ENCODE measurements at places on chromosomes 2 and 18.
A peak's percentile ranks its signal among the peaks of the same experiment; 100 is the strongest.

DNA sequence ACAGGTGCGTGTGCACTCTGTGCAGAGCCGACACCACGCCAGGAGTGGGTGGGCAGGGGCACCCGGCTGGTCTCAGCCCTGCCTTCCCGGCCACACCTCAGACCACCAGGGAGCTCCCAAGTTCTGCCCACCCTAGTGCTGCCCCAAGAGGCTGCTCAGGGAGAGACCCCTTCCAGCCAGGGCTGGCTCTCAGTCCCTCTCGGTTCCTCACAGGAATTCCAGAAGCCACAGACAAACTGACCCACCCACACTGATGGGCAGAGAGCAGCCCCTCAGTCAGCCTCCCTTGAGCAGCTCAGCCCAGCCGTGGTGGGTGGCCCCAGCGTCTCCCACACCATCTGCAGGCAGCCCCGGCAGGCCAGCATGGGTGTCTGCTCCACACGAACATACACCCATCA, 33.8 kb downstream of the GPC1 start:
- DNase-seq: no peak

- DNase-seq: no peak
Observed at GRCh38 chr18:12515550-12515949, 107.8 kb downstream of the PRELID3A start.

DNA sequence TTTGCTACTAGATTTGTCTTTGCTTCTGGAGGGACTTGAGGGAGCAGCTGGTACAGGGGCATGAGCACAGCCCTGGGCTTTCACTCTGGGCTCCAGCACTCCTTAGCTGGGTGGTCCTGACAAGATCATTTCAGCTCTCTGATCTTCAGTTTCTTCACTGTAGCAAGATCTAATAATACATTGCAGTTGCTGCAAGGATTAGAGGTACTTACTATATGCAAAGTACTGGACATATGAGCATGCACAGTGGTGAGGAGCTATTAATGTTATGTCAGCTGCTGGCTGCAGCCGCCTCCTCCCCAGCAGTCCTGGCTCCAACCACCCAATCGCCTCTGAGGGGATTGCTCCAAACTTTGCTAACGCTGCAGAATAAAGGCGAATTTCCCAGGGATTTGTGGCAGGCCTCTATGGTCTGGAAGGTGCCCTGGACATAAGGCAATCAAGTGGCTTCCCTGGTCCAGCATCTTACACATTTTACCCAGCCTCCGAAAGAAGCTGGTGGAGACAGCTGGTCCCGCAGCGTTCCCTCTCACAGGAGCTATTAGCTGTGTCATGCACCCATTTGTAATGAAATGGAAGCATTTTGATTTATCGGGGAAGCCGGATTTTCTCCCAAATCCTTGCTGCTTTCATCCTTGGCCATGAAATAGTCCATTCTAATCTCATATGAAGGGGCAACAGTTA, 96.7 kb downstream of the RHOB start:
- DNase-seq: no peak

DNA sequence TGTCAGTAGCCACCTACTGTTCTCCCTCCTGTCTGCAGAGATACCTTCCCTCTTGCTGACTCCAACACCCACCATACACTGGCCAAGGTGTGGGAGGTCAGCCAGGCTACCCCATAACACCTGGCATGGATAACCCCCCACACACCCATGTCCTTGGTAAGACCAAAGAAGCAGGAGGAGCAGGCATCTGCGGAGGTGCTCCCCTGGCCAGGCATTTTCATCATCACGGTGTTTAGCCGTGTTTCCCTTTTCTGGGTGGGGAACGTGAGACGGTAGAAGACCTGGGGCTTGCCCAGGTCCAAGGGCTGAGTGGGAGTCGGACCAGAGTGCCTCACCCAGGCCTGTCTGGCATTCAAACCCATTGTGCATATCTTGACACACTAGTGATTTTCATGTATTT, 150.3 kb downstream of the SMAD7 start:
- DNase-seq: no peak

DNA sequence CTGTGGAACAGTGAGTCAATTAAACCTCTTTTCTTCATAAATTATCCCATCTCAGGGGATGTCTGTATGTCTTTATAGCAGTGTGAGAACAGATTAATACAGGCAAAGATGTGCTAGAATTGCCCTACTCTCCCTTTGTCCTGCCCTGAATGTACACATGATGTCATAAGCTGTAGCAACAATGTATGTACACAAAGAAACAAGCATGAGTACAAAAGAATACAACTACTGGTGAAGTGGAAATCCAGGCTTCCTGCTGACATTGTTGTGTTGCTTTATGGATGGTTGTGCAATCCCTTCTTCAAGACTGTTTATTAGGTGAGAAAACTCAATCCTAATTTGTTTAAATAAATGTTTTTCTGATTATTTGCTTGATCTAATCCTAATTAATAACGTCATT, 446.6 kb downstream of the DSC3 start:
- DNase-seq: peak; percentile 2

DNA sequence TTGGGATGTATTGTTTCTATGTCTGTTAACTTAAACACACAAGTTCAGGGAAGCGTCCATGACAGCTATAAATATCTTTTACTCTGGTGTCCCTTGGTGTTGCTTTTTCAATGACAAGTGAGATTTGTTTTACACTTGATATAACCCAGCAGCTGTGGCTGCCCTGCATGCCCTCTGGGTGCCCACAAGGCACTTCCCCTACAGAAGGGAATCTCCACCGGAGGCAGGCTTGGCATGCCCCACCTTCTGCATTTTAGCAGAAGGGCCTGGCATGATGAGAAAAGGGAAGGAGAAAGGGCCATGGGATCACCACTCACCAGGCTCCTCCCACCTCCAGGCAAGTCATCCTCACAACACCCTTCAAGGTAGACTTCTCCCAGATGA, 68.7 kb downstream of the TMEM247 start:
- no peak for DNase-seq

GRCh38 chr2:219998714-219999227, 371.3 kb downstream of the SLC4A3 start:
- DNase-seq: no peak

DNA sequence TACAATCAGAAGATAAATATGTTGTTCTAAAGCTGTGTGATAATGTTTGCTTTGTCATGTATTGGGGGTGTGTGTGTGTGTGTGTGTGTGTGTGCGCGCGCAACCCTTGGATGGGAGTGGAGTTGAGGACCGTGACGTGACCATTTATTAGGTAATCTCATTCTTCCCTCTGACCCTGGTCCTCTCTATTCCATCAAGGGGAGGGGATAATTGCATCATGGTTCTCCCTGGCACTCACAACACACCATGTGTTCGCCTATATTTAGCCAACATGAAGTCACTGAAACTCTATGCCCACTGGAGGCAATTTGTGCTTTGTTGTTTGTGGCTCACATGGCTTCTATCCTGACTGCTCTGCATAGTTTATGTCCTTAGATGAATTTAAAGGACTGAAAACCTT, 79.8 kb upstream of the LRPPRC start:
- DNase-seq: no peak

GRCh38 chr2:73028841-73029240, 42.7 kb downstream of the SFXN5 start:
- no peak for DNase-seq

- DNase-seq: no peak
Observed at GRCh38 chr2:230919240-230919639, 5.8 kb downstream of the GPR55 start.

DNA sequence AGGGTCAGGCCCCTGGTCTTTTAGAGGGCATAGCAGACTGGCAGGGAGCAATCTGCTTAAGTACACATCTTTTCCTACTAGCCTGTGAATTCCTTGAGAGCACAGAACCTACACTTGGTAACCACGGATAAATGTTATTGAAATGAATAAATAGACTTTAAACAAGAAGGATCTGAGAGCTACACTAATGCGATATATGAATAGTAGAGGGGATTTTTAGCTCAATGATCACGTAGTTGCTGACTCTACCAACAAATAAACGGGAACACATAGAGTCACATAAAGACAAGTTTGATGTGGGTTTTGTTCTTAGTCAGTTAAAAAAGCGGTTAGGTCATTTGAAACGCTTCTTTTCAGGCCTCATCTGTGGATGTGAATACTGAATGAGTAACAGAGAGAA, 290.3 kb upstream of the CCDC68 start:
- no peak for DNase-seq

GRCh38 chr2:190468814-190469569, 60.8 kb downstream of the MFSD6 start:
- DNase-seq: no peak

DNA sequence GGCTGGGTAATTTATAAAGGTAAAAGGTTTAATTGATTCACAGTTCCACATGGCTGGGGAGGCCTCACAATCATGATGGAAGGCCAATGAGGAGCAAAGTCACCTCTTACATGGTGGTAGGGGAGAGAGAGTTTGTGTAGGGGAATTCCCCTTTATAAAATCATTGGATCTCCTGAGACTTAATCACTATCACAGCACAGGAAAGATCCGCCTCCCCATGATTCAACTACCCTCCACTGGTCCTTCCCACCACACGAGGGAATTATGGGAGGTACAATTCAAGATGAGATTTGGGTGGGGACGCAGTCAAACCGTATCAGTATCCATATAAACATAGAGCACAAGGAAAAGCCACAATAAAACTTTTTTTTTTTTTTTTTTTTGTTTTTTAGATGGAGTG, 172.6 kb upstream of the PIEZO2 start:
- no peak for DNase-seq

- DNase-seq: no peak
Observed at GRCh38 chr2:1806254-1806653, 61.9 kb upstream of the PXDN start.

DNA sequence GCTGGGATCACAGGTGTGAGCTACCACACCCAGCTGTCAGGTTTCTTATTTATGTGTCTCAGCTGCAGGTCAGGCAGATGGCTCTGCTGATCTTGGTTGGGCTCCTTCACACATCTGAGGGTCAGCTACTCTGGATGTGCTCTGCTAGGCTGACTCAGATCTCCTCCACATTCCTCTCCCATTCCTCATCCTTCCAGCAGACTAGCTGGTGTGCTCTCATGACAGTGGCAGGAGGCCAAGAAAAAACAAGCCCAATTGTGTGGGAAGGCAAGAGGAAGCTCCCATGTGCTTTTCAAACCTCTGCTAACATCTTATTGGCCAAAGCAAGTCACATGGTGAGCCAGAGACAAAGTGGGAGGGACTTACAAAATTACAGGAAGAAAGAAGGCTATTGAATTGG, 11.7 kb upstream of the MSH6 start:
- no peak for DNase-seq

GRCh38 chr2:104050656-104051242, 803.2 kb upstream of the POU3F3 start:
- no peak for DNase-seq

- peak; percentile 50 for DNase-seq
Observed at GRCh38 chr2:108184419-108184818, 55.3 kb upstream of the SULT1C3 start.

GRCh38 chr18:64518191-64518590, 369.3 kb upstream of the LINC00305 start:
- no peak for DNase-seq

DNA sequence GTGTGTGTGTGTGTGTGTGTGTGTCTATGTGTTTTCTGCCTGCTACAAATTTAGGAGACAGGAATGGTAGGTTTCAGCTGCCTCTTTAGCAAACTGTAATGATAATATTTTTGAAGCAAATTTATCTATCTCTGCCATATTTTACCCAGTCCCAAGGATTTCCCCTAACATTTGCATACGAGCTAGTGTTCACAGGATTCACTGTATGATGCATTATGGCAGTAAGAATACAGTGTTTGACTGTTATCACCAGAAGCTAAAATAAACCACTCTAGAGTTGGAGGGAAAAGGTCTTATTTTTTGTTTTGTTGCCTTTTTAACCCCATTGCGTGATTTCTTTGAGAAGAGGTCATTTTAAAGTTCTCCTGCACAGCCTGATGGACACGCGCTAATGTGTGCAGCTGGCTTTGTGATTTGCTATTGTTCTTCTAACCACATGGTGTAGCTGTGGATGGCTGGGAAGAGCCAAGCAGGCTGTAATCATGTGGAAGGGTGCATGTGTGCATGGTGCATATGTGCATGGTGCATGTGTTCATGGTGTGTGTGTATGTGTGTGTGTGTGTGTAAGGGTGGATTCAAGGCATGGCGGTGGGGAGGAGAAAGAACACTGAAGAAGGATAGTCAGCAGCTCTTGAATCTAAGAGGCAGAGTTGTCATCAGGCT, 62.4 kb downstream of the PLB1 start:
- no peak for DNase-seq

DNA sequence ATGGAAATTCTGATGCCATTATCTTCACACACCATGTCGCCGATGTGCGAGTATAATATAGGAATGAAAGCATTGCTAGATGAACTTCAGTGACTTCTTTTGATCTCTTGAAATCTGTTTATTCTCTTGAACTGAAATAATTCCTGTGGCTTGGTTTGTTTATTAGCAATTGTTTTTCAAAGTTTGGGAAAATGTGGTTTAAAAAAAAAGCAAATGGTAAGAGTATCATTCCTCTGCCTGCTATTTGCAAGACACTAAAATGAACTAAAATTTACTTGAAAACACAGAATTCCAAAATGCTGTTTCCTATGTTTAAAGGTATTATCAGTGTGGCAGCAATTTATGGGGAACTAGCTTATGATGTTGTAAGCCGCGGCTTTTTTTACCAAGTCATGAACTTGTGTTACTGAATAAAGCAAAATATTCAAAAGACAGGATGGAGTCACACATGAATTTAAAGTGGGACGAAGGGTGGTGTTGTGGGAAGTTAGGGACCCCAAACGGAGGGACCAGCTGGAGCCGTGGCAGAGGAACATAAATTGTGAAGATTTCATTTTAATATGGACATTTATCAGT, 96.4 kb downstream of the COLEC12 start:
- no peak for DNase-seq

DNA sequence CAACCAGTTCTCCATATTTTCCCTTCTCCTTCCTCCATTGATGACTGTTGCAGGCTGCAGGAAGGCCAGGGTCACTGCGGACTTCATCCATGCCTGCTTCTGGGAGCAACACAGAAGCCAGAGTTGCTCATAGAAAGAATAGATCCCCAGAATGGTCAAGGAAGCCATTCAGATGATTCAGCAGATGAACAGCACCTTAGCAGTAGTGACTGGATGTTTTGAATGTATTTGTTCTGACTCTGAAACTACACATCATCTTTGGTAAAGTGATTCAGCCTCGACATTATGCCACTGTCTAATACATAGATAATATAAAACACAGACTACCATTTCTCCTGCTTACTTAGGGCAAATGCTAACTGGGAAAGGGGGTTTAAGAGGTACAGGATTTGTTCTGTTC, 411.6 kb downstream of the RND3 start:
- no peak for DNase-seq

GRCh38 chr2:238379096-238379810, 47.5 kb upstream of the ASB1 start:
- DNase-seq: no peak

DNA sequence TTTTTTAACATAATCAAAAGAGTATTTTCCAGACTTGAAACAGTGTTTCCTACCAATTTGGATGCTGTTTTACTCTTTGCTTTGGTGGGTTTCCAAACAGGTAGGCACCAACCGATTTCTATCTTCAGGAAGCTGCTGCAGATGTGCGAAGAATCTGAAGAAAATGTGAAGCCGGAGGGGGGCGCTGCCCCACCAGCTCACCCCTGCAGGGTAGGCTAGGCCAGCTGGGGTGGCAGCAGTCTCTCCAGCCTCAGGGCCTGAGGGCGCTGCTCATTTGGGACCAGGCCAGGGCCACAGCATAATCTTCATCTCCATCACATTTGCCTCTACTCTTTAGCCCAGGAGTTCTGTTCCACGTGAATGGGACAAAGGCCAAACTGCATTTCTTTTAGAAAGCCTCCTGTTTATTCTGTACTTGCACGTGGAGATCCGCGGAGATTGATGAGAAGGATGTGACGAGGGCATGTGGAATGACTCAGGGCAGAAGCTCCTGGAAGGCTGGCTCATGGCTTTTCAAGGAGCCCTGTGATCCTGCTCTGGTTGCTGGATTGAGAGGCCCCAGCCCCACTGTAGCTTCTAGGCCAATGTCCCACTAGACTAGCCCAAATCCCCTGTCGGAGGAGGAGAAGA, 84.2 kb upstream of the FAM136A start:
- DNase-seq: peak; percentile 73
